ENCODE measurements at places on chromosomes 5 and 9.
A peak's percentile ranks its signal among the peaks of the same experiment; 100 is the strongest.

DNA sequence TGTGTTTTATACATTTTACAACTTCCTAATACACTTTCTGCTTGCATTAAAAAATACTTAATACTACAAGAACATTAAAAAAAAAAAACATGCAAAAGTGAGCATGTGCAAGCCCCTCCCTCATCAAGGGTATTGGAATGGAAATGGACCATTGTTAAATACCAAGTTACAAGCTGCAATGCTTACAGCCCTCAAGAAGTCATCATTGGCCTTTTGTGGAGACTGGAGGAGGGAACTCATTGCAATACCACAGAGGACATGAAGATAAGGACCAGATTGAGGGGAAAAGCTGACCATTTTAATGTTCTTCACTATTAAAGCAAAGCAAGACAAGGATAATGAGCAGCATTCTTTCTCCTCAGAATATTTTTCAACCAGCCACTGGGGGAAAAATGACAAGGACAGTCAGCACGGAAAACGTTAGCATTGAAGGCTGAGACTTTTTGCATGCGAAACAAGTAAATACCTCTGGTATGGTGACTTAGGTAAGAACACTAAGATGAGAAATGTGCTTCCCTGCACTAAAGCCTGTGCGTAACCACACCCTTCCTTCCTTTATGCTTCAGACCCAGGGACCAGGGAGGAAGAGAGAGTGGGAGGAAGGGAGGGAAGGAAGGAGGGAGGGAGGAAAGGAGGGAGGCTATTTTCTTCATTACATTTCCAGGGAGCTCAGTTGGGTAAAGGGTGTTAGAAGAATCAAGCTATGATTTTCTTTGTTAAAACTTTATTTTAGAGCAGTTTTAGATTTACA, 141.1 kb upstream of the RAPGEF1 start:
- no peak for DNase-seq

GRCh38 chr9:130543859-130544258, 35.5 kb upstream of the FUBP3 start:
- no peak for DNase-seq

DNA sequence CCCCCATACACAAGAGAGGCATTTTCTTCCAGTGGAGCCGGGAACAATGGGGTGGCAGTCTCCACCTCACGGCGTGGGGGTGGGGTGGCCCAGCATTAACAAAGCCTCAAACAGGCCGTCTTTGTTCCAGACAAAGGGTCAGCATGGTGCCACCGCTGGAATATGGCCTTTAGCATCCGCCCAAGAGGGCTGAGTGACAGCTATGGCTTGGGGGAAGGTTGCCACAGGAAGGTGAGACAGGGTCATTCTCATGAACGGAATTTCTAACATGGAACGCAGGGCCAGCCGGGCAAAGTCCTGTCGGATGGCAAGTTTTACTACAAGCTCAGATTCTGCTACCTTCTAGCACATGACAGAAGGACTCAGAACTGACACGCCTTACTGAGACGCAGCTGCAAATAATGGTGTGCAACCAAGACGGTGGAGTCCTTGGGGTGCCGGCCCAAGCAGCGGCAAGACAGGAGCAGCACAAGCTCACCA, 64.0 kb downstream of the OTULIN start:
- peak; percentile 76 for DNase-seq

DNA sequence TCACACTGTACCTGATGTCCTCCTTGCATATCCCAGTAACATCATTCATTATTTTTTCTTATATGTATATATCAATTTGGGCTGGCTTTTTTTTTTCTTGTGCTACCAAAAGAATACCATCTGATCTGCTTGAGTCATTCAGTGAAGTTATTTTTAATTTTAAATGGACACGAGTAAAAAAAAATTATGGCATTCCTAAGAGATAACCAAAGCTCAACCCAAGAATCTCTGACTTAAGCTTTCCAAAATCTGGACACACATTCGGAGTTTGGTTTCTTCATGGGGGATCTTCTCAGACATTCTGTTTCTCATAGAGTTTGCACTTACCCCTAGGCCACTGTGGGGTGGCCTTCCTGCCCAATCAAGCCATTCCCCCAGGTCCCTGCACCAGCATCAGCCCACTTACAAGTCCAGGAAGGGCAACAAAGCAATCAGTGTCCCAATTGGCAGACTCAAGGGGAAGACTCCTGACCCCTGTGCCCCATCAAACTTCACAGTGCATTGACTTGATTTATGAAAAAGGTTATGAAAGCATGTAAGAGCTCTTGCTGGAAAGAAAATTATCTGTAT, 49.2 kb upstream of the SPDL1 start:
- DNase-seq, result no peak

GRCh38 chr5:110269478-110270142, 456.9 kb downstream of the TMEM232 start:
- DNase-seq, result no peak

DNA sequence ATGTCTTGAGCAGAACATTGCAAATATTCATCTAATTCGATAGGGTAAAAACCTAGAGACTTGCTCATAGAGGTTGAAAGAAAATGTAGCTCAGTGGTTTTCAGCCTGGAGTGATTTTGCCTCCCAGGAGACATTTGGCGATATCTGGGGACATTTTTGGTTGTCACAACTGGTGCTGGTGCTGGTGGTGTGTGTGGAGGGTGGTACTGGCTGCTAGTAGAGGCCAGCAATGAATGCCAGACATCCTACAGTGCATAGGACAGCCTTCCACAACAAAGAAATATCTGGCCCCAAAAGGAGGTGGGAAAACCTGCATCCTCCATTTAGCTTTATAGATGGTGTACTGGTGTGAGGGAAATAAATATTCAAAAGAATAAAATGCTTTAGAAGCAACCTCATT, 2.1 kb upstream of the BASP1 start:
- no peak for DNase-seq

DNA sequence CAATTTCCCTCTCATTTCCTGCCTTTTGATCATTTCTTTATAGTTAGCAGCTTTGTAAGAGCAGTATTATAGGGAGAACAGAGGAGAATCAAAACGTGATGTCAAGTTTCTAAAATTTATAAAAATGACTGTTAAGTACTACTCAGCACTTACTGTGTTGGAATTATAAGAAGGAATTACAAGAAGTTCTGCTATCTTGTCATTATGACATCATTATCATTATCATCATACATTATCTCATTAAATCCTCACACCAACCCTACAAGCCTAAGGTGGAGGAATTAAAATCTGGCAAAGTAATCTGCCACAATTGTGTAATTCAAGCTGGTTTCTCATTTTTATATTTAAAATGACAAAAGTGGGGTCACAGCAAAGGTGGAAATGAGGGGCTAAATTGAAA, 316.2 kb upstream of the CD180 start:
- DNase-seq, result no peak

- DNase-seq, result no peak
Measured at GRCh38 chr9:122780026-122780425, 8.7 kb upstream of the OR5C1 start.
